Right renal pelvis (tissue), 4 donors: ENCODE measurements at places on chromosomes 1 and 21.

- DNase-seq, result no peak
Measured at GRCh38 chr1:65146908-65147423, 1.0 kb upstream of the AK4 start.

- DNase-seq, result no peak
Measured at GRCh38 chr21:45246386-45247320, 41.0 kb downstream of the POFUT2 start.

DNA sequence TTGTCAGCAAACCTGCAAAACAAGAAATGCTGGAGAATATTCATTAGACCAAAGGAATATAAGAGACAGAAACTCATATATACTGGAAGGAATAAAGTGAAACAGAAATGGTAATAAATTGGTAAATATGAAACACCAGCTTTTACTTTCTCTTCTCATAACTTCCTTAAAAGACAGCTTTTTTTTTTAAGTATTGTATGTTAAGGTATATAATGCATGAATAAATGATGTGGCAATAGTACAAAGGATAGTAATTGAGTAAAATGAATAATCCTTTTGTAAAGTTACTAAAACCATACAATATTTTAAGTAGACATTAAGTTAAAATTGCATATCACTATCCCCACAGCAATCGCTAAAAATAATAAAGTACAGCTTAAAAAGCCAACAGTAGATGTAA, 64.8 kb downstream of the TRIM33 start:
- no peak for DNase-seq

GRCh38 chr1:114097109-114097508, 56.6 kb downstream of the SYT6 start:
- no peak for DNase-seq

DNA sequence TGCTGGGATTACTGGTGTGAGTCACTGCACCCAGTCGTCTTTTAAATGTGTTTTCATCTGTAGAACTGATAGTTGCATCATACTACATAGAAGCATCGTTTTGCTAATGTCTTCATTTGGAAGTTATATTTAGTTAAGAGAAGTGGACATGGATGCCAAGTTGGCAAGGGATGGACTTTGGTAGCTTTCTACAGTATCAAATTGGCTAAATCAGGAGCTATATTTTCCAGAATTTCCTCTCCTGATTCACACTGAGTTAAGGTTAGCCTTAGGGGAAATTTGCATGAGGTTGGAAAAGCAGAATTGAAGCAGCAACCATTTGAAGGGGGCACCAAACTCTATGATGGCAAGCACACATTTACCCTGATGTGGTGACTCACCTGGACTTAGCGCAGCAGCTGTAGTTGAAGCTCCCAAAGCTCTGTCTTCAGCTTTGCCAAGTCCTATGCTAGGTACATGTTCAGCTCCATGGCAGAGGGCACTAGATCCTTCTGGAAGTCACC, 43.9 kb downstream of the DUSP10 start:
- no peak for DNase-seq

DNA sequence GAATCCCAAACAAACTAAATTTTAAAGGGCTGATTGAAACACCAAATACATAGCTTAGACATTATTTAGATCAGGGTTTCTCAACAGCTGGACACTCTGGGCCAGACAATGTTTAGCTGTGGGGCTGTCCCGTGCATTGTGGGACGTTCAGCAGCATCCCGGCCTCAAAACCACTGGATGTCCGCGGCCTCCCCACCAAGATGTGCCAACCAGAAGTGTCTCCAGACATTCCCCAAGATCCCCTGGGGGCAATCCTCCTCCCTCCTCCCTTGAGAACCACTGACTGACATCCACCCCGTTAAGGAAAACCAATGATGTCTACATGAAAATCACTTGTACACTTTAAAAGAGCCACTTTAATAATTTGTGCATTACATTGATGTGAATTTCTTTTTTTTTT, 38.4 kb downstream of the CLSTN1 start:
- no peak for DNase-seq

DNA sequence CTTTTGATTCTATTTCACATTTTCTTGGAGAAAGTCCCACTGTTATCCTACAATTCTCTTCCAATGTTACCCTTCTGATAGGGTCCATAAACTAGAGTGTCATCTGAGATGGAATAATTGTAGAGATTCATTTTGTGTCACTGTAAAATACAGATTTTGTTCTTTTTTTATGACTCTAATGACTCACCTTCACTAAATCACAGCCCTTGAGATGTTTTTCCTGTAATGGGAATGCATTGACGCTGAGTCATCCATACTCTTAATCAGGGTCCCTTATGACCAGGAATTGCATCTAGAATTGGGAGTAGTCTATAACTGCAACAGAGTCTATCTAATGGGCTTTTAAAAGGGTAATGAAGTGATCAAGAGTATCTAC, 315.5 kb downstream of the TGFB2 start:
- DNase-seq, result no peak

DNA sequence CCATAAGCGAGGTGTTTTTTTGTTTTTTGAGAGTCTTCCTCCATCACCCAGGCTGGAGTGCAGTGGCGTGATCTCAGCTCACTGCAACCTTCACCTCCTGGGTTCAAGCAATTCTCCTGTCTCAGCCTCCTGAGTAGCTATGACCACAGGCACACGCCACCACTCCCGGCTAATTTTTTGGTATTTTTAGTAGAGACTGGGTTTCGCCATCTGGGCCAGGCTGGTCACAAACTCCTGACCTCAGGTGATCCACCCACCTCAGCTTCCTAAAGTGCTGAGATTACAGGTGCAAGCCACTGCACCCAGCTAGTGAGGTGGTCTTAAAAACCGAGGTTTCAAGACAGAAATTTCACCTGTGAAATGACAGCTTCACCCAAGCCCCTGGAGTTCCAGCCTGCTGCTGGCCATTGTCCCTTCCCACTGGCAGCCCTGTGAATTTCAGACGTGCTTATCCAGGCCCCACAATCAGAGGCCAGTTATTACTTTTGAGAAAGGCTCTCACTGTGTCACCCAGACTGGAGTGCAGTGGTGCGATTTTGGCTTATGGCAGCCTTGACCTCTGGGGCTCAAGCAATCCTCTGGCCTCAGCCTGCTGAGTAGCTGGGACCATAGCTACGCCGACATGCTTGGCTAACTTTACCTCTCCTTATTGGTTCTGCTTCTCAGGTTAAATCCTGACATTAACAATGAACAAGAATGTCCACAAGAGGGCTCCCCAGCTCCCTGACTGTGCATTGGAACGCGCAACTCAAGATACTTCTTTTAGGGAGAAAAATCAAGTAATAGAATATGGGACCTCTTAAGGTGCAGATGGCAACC, 19.4 kb downstream of the ENO1 start:
- peak; percentile 59 for DNase-seq

DNA sequence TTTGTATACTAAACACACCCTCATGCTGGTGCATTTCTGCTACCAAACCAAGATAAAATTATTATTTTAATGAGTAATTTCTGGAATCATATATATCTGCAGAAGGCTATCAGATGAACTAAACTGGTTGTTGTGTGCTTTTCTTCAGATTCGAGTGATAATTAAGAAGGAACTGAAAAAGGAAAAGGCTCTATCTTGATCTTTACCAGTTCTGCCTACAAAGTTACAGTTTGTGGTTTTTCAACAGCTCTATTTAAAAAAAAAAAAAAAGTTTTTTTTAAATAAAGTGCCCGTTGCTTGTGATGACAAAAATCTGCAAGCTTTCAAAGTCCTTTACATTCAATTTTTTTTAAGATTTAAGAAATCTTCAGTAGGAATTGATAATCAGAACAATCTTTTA, 13.6 kb downstream of the DENND1B start:
- DNase-seq, result no peak

DNA sequence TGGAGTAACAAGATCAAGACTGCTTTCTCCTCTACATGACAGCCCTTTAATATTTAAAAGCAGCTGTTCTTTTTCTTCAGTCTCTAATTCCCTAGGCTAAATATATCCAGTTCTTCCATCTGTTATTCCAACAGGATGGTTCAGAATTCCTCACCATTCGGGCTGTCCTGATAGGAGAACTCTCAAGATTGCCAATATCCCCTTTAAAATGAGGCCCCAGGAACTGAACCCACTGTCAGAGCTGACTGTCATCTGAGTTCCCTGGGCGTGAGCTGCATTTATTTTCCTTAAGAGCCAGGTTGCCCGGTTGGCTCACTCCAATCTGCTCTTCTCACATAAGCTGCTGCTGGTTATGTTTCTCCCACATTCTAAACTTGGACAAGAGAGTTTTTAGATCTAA, 177.6 kb downstream of the MIS18A start:
- DNase-seq, result no peak

- no peak for DNase-seq
Measured at GRCh38 chr1:110283677-110284076, 55.5 kb upstream of the RBM15 start.

DNA sequence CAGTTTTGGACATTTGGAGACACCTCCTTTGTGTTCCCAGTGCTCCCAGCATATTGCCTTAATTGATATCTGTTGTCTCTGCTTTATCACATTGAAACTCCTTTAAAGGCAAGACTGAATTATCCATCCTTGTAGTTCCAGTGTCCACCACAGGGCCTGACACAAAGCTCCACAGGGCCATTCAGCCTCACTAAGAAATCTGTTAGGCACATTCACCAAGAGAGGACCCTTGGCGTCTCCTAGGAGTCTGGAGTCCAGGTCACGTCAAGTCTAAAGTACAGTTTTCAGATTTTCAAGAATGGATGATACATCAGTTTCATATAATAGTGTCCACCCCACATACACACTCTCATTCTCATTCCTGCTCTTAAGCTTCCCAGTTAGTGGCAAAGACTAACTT, 4.8 kb downstream of the ACP6 start:
- DNase-seq, result no peak

GRCh38 chr1:202283379-202283844, 58.3 kb downstream of the UBE2T start:
- no peak for DNase-seq

DNA sequence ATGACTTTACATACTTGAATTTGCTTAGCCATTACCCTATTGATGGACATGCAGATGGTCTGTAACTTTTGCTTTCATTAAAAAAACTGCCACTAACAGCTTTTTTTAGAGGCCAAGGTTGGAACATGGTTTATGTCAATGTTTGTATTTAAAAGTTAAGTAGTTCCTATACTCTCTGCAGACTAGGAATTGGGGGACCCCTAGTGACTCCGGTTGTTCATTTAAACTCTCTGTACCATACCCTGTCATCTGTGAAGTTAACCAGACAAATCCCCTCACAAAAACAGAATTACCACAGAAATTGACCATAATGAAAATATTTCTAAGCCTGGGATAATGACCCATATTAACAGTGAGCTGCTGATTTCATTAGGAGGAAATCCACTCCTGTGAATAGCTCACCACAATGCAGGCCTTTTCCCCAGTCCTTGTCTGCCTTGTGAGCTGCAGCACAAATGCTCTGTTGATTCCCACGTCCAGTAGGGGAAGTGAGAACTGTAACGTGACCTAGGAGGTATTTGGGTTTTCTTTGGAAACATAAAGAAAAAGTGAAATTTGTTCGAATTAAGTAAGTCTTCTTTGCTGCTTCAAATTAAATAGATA, 30.2 kb upstream of the CD101 start:
- no peak for DNase-seq

- no peak for DNase-seq
Measured at GRCh38 chr1:94669198-94669597, 127.6 kb upstream of the F3 start.

DNA sequence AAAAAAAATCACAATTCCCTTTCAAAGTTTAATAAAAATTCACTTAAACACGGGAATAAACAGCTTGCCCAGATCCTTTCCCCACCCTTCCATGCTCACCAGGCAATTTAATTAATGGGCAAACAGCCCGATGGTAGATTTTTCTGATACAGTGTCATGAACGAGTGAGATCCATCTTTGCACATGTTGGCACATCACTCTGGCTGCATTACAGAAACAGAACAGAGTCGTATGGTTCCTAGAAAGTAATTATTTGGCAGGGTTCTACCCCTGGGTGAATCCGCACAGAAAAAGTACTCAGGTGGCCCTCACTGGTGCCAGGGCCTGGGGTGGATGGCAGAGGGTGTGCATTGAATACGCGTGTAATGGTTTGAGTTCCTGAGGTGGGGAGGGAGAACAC, 24.6 kb upstream of the OVAAL start:
- no peak for DNase-seq

DNA sequence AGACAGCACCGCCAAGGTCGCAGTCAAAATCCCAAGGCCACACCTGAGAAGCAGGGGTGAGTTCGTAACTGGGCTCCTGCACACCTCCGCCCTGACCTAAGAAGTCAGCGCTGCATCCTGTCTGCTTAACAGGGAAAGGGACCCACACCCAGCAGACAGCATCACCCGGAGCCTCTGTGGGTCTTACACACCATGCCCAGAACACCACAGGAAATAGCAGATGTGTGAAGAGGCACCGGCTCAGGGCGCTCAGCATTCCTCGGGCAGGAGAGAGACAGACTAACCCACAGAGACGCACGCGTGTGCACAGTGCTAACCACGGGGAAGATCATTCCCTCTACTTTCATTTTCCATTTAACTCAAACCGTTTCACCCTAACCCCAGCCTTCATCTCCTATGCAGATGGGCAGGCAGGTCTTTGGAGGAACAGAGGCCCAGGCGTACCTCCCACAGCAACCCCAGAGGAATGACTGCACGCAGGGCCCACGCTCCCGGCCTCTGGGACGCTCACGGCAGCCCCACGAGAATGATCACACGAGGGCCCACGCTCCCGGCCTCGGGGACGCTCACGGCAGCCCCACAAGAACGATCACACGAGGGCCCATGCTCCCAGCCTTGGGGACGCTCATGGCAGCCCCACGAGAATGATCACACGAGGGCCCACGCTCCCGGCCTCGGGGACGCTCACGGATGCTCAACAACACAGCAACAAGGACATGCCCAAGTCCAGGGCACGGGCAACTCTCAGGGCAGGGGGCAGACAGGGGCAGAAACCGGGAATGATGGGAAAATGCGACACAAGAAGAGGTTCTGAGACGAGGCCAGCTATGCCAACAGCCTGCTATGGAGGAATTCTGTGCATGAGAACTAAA, 20.9 kb downstream of the POFUT2 start:
- DNase-seq, result no peak

DNA sequence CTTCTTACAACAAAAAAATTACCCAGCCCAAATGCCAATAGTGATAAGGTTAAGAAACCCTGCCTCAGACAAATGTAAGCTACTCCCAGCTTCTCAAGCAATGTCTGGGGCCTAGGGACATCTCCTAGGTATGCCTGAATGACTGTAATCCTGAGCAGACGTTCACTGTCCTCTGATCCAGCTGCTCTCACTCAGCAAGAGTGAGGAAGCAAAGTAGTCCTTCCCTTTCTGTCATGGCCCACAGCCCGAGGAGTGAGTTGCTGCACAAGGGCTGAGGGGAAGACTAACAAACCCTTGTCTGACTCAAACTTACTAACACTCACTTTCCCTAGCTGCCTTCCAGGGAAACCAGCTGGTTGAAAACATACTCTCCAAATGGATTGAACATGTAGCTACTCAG, 124.9 kb upstream of the TNFSF4 start:
- DNase-seq, result no peak

- DNase-seq, result no peak
Measured at GRCh38 chr1:10236405-10237156, 26.2 kb downstream of the KIF1B start.

DNA sequence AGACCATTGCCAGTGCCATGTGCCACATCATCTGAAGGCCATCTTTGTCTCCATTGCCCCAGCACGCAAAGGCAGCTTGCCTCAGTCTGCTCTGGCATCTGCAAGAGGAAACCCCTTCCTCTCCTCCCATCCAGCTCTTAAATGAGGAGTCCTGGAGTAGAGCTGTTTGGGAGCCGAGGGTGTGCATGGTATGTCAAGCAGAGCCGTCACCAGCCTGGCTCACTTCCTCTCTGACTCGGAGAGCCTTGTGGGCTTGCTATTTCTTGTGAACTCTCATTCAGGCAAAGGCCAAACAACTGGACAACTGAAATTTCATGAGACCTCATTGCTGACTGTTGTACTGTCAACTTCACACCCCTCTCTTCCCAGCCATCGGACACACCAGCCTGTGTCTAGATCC, 143.9 kb downstream of the SIPA1L2 start:
- no peak for DNase-seq
